ENCODE measurements at places on chromosomes 12 and 14.
A peak's percentile ranks its signal among the peaks of the same experiment; 100 is the strongest.

GRCh38 chr12:83700838-83701237 is 1014.1 kb downstream of the TMTC2 start:
- ATAC-seq = no peak

GRCh38 chr14:70886421-70887206 is 20.6 kb upstream of the PCNX1 start:
- peak; percentile 12 for ATAC-seq

GRCh38 chr14:102909462-102909861 is 13.0 kb upstream of the AMN start:
- ATAC-seq = no peak

DNA sequence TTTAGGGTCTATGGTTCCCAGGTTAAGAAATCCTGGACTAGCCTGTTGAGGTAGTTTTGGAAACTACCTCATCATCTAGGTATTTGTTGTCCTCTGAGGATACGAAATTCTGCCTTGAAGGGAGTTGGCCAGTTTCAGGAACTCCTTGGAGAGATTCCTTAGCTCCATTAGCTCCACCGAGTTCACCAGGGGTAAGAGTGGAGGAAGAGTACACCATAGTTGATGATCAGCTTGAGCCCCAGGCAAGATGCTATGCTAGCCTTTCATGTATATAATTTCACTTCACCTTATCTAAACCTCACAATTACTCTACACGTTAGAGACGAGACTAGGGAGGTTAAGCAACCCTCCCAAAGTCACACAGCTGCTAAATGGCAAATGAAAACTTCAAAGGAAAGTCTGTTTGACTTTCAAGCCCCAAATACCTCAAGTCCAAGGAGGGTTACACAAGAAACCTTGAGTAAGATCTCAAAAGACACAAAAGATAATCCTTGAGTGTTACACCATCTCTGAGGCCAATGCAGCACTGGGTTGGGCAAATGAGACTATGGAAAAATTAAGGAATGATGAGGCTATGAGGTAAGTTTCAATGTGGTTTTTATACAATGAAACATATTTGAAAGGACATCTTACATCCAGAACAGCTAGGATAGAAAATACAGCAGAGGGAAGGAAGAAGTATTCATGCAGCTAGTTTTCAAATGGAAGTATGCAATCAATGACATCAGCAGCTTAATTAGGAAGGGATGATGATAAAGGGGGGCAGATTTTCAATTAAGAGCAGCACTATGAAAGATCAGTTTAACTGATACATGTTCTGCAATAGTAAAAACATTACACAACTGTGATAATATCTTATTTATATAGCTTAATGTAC is 97.2 kb upstream of the KRAS start:
- peak; percentile 38 for ATAC-seq

- ATAC-seq = no peak
These were observed 43.3 kb downstream of the GALNT8 start for GRCh38 chr12:4763549-4763948.

DNA sequence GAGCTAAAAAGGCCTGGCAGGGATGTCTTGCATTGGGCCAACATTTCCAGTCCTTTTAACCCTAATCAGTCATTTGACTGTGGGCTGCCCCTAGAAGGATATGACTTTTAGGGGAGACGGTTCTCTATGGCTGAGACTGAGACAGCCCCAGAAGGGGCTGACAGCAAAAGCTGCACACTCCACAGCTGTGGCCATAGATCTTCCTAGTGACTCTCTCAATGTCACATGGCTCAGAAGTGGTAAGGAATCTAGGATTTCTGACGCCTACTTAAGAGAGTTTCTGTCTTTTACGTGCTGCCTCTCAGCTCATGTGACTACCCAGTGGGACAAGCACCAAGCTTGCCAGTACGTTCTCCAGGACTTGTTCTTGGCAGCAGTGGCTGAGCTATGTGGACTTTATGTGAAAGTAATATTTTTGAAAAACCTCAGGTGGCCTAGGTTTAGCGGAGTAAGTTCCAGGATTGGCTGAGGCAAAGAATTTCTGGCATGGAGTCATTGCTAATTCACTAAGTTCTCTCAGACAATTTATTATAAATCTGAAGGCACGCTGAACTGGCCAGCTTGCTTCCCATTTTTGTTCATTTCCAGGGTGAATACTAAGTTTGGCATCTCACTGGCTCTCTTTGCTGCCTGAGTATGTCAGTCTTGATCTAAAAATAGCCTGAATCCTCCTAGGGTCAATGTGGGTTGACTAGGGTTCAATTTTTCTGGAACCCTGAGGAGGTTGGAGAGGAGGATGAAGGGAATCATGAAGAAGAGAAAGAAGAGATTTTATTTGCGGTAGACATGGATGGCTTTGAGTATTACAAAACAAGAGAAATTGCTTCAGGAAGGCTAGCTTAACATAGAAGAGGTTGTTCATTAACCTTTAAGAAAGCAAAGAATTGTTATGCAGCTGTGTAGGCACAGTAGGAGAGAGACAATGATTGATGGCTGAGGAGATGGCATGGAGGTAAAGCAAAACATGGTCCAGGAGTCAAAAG is 271.8 kb downstream of the AEBP2 start:
- no peak for ATAC-seq

DNA sequence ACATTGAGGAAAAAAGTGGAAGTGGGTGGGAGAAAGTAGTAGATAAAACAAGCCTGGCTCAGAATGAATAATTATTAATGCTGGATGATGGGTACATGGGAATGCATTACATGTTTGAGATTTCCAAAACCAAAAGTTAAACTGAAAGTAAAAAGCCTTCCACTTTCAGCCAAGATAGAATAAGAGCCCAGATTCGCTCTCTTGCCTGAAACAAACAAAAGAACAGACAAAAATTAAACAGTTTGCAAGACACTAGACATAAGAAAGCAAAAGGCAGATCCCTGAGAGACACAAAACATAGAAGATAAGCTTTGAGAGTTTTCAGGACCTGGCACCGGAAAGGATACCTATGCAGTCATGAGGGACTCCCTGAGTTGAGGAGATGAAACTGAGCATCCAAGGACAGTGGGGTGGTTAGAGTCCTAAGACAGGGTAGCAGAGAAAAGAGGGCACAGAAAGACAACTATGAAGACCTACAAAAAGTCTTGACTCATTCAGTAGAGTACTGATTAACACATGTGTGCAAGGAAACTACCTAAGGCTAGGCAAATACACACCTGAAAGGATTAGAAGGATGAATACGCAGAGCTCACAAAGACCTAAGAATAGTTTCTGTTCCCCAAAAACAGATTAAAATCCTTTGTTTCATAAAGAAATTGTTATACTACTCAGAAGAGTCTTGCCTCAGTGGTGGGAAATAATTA is 54.1 kb downstream of the CEP83 start:
- no peak for ATAC-seq

- ATAC-seq = peak; percentile 58
These were observed 64.8 kb upstream of the PTGR2 start for GRCh38 chr14:73786636-73787485.

DNA sequence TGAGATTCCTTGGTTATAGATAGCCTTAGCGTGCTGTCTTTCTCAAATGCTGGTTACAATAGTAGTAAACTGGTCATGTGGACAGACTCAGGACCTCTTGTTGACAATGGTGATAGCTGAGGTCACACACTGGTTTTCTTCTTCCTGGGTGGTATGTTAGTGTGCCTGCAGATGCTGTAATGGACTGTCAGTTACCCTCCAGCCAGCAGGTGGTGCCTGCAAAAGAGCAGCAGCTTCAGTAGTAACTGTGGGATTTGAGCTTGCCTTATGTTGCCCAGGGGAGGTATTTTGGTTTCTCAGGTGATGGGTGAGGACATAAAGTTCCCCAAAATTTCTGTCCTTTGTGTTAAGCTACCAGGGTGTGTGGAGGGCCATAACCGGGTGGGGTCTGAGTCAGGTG is 33.7 kb upstream of the SCAF11 start:
- ATAC-seq = no peak

GRCh38 chr12:107539196-107539939 is 146.2 kb upstream of the PWP1 start:
- ATAC-seq = no peak

DNA sequence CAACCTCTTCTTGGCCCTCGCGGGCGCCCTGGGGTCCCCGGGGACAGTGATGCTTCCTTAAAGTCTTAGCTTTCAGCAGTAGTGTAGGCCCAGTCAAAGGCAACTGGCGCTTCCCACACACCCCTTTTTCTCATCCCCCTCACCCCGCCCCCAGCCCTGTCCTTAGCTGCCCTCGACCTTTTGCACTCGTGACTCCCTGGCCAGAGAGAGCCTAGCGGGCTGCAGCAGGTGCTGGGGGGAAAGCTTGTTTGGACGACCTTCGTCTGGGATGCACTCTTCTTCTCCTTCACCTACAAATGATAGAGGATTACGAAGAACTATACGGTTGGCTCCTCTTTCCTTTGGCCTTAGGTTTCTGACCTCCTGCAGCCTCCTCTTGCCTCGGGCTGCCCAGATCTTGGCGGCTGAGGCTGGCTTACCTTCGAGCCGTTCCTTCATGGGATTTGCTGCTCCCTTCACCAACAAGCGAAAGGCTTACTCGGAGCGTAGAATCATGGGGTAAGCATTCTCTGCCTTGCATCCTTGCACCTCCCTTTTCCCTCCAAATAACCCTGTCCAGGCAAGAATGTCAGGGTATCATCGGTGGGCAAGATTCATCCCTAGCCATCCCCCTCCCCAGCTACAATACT is 815 bp downstream of the COQ10A start:
- ATAC-seq = peak; percentile 9

- ATAC-seq = no peak
These were observed 132.7 kb upstream of the USP15 start for GRCh38 chr12:62127516-62127915.

GRCh38 chr12:48875944-48876515 is 10.4 kb upstream of the RND1 start:
- no peak for ATAC-seq

DNA sequence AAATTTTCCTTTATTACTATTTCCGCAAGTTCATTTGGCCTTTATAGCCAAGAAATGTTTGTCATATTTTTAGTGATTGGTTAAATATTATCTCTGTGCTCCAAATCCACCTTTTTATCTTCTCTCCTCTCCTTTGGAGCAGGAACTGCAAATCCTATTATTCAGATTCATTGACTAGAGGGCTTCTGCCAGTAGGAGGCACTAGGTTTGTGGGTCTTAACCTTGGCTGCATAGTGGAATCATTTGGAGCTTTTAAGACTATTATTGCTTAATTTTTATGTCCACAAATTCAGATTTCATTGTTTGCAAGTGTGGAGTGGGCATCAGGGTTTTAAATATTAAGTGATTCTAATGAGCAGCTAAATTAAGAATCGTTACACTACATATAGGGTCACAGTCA is 75.3 kb upstream of the SYT10 start:
- no peak for ATAC-seq

DNA sequence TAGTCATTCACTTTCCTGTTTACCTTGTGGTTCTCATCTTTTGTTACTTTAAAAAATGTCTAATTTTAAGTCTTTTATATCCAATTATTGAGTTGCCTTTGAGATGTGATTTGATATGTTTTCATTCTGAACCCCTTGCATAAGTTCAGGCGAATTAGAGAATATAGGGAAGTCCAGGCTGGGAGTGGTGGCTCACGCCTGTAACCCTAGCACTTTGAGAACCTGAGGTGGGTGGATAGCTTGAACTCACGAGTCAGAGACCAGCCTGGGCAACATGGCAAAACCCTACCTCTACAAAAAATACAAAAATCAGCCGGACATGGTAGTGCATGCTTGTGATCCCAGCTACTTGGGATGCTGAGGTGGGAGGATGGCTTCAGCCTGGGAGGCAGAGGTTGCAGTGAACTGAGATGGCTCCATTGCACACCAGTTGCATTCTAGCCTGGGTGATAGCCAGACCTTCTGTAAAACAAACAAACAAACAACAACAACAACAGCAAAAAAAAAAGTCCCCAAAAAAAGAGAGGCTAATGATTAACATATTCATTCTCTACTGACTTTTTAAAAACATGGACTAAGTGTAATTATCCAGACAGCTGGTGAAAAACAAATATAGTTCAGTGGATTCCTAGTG is 451.1 kb upstream of the RGS6 start:
- no peak for ATAC-seq

GRCh38 chr12:48940181-48940580 is 14.9 kb upstream of the FKBP11 start:
- no peak for ATAC-seq

DNA sequence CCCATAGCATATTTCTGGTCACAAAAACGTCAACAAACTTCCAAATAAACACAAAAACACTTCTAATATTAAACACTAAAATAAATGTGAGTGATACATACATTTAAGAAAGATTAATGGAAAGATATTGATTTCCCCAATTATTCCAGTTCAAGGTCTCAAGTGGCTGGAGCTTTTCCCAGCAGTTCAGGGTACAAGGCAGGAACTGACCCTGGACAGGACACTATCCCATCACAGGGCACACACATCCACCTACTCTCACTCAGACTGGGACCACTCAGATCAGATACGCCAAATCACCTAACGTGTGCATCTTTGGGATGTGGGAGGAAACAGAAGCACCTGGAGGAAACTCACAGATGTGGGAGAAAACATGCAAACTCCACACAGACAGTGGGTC is 50.4 kb downstream of the GCH1 start:
- no peak for ATAC-seq

DNA sequence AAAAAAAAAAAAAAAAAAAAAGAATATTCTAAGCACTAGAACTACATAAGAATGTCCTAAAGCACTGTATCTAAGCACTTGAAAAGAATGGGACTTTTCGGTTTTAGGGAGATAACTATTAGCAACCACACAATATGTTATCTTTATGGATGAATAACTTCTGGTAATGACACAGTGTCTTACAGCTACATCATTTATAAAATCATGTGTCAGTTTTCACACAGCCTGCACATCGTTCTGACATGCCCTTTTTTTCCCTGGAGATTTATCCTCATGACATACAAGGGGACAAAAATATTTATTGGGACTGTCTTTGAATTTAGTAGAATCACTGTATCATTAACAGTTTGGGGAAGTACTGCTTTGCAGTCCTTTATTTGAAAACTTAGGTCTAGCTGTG is 17.3 kb downstream of the TMEM19 start:
- ATAC-seq = no peak

DNA sequence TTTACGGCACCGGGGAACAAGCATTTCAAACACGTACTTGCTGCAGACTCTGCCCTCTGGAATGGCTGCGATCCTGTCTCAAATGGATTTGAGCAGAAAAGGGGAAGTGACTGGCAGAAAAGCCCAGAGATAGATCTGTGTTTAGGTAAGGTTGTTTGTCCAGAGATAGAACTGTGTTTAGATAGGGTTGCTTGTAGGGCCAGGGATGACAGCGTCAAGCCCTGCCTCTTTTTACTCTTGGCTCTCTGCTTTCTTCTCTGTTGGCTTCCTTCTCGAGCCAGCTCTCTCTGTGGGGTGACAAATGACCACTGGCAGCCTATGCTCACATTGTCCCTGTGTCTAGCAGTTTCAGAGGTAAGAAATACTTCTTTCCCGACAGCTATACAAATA is 11.4 kb downstream of the DGLUCY start:
- ATAC-seq = no peak

- peak; percentile 31 for ATAC-seq
These were observed 117.4 kb upstream of the SOX5 start for GRCh38 chr12:24066865-24067264.

DNA sequence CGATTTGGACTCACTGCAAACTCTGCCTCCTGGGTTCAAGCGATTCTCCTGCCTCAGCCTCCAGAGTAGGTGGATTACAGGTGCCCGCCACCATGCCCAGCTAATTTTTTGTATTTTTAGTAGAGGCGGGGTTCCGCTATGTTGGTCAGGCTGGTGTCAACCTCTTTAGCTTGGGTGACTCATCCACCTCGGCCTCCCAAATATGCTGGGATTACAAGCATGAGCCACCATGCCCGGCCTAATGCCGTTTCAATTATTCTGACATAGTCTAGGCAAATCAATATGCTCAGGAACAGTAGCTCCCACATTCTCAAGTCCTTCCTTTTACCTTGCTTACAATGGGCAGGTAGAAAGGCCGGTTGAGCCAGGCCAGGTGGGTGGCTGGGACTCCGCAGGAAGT is 82.0 kb upstream of the EEA1 start:
- no peak for ATAC-seq

All from esophagus mucosa (tissue), 1 donor.